NCI-H1694 treated with DMSO at 0.1 percent for 48 hours (cell line): ENCODE measurements at places on chromosomes 7 and 10.

DNA sequence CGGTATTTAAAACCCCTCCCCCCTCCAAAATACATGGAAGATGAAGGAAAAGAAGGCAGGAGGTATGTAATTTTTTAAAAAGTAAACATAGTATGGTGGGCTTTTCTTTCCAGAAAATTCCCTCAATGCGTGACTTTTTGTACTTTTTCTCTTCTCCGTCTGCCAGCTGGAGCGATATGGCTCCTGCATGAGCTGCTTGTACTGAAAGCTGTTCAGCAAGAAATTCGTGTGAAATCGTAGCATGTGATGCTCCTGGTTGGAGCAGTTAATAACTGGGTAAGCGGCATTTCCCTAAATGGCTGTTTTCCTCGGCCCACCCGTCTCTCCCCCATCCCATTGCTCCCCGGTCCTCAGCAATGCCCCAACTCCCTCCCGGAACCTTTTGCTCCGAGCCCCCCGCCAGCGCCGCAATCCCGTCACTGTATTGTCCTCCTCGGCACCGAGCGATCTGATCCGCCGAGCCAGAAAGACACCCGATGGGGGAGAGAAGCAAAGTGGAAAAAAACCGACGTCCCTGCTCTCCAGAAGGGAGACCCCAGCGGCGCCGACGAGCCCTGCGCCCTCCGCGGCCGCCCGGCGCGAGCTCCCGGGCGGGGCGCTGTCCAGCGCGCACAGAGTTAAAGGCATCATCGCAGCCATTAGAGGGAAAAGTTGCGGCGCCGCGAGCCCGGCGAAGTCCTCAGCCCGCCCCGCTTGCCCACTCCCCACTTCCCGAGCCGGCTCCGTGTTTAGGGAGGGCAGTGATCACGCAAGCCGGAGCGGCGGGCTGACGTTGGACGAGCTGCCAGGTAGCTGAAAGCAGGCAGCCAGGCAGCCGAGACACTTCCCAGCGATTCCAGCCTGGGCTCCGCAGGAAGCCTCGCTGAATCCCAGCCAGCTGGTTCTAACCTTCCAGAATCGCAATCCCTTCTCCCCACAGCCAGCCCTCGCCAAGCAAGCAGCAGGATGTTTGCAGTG lies at the start of gene VSTM2A:
VSTM2A (plus strand) TSS at position 707 of the 957 bp plus-strand sequence. CDS start 356 bp downstream, outside the sequence.
- DNase-seq, result no peak

GRCh38 chr7:43565786-43566185 lies 17.1 kb upstream of the STK17A start:
- no peak for DNase-seq

DNA sequence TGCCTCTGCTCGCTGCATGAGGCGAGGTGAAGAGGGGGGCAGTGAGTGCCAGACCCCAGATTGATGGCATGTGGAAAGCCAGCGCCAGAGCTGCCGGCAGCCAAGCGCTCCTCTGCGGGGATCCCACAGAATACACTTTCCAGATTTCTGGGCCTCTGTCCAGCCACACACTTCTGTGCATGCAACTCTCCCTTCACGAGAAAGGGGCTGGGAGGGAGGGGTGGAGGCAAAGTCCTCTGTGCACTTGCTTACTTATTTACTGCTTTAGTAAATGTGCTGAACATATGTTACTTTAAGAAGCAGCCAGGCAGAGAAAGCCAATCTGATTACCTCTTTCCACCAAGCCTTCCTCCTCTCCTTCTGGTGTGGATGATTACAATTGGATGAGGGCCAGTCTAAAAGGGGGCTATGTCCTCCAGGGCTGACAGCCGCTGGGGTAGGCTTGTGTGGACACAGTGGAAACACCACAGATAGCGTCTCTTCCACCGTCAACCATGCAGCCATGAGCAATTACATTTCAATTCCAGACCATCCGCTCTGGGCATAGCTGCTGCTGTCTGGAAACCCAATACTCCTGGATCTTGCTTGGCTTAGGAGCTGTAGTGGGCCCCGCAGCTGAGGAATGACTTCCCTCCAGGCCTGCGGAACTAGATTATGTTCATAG lies 322.8 kb upstream of the ANKRD30A start:
- peak; percentile 90 for DNase-seq

DNA sequence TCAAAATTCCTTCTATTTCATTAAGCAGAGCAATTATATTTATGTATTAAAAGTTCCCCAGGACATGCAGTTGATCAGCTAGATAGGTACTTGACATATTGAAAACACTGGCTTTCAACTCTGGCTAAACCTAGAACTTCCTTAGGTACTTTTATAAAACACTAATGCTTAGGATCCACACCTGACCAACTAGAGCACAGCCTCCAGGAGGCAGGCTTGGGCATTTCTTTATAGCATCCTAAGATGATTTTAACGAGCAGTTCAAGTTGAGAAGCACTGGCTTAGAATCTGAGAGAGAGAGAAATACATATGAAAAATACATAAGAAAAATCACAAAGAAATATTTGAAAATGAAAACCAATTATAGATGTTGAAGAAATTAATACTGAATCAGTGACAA lies 20.8 kb downstream of the SLC26A5 start:
- no peak for DNase-seq

GRCh38 chr7:24863626-24864025 lies 106.4 kb upstream of the GSDME start:
- DNase-seq, result no peak

DNA sequence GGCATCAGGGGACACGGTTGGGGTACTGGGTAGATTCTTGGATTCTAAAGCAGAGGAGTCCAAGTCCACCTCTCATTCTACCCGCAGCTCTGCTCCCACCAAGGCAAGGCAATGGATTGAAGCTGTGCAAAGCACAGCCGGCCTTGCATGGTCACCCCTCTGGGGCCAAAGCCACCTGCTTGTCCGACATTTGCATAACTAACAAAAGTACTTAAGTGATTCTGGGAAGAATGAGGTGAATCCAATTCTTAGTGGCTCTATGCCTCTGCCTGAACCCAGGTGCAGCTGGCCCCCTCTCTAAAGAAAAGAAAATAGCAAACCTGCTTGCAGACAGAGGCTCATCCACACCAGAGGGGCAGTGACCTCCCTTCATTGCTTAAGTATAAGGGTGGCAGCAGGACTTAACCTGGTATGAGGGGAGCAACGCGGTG lies 10.7 kb upstream of the COBL start:
- no peak for DNase-seq
